GDM1 (cell line): ENCODE measurements at places on chromosomes 2 and 18.
A peak's percentile ranks its signal among the peaks of the same experiment; 100 is the strongest.

GRCh38 chr2:18588049-18588448, 1.3 kb downstream of the NT5C1B start:
- DNase-seq = no peak

DNA sequence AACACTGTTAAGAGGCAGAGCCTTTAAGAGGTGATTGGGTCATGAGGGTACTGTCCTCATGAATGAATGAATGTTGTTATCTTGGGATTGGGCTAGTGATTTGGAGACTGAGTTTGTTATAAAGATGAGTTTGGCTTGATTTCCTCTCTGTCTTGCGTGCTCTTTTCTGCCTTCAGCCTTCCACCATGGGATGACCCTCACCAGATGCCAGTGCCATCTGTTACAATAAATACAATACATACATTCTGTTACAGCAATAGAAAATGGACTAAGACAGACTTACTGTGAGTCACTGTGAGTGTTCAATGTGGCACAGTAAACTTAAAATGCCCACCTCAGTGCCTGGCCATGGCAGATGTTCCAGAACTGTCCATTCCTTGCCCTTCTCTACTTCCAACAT, 95.0 kb upstream of the ZFP36L2 start:
- no peak for DNase-seq

GRCh38 chr2:464562-465309, 176.8 kb upstream of the ALKAL2 start:
- DNase-seq = no peak

GRCh38 chr2:116490511-116491145, 1323.9 kb upstream of the DDX18 start:
- DNase-seq = no peak

GRCh38 chr2:1736997-1737480, 7.3 kb downstream of the PXDN start:
- no peak for DNase-seq

DNA sequence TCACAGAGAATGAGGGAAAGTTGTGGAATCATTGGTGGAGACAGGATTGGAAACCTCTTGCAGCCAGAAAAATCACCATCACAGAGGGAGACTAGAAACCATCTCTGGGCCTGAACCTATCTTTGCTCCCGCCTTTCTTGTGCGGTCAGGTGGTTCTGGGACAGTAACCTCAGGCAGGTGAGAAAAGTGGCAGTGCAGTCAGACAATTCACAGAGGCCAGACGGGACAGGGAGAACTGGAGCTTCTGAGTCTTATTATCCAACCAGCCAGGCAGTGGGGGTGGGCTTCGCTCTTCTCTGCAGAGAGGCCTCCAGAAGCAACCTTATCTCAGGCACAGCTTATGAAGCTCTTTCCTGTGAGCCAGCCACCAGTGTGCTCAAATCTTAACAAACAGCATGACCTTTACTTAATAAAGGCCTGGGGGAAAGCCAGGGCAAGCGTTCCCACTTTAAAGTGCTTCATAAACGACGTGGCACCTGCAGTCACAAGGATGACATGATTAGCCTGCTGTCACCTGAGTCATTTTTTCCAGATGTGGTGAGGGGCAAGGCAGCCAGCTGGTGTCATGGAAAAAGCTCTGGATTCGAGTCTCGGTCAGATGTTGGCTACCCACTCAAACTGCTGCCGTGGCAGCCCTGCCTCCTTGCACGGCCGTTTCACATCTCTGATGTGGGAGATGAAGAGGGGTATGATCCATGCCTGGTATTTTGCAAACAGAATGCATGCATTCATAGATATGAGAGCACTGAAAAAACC, 109.7 kb downstream of the B3GNT2 start:
- DNase-seq = peak; percentile 62

DNA sequence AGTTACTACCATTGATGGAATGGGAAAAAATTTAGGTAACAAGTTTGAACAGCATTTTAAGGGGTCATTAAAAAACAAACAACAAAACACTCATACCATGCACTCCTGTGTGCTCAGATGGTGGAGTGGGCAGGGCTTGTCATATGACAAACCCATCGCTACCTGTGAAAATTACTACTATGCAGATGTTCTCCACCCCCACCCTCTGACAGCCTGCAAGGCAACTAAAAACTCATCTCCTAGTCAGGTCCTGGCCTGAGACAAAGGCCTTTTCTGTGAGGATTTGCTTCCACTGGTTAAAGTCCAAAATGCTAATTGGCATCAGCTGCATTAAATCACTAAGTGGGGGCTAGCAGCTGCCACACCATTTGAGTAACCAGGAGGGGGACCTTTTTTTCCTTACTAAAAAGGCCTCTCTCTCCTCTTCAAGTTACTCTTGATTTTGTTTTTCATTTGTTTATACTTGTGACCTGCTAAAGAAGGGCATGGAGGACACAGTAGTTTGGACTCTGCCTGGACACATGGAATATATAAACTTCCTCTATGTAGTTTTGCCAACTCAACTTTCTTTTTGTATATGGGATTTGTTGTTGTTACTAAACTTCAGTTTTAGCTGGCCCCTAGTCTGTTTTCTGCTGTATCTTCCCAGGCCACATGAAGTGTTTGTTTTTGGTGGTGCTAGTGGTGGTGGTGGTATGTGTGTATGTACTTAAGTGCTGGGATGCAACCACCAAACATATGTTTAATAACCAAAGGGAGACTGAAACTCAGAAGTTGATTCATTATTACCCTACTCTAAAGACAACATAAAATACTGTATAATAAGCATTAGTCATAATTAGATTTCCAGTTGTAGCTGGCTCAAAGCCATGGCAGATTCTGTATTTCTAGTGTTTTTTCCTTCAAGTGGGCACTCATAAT, 121.3 kb downstream of the MAP4K4 start:
- no peak for DNase-seq

GRCh38 chr2:88735853-88736252, 44.4 kb downstream of the RPIA start:
- no peak for DNase-seq

DNA sequence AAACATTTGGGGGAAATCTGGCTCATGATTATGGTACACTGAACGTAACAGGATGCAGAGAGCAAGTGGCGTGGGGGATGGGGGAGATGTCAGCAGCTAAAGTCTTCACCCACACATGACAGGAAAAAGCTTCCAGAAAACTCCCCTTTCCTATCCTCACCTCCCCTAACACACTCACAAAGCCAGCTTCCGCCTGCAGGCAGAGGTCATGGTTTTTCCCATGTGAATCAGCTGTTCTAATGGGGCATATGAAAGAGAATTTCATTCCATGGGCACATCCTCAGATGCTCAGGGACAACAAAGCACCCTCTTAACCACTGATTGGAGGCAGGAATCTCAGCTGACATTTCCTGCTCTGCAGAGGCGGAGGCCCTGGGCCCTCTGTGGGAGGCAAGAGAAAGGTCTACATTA, 129.1 kb downstream of the TSN start:
- no peak for DNase-seq

DNA sequence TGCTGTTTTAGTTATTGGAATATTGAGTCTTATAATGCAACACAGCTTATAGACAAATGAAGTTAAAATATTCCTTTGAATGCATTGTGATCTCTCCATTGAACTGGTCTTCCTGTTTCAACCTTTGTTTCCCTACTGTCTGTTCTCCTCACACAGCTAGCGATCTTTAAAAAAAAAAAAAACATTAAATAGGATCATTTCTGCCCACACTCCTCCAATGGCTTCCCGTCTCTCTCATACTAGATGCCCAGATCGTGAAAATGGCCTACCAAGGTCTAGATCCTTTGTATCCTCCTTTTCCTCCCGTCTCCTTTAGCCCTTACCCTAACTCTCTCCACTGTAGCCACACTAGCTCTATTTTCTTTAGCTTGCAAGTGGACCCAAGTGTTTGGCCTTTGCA, 2.4 kb downstream of the FAM171B start:
- DNase-seq = no peak

DNA sequence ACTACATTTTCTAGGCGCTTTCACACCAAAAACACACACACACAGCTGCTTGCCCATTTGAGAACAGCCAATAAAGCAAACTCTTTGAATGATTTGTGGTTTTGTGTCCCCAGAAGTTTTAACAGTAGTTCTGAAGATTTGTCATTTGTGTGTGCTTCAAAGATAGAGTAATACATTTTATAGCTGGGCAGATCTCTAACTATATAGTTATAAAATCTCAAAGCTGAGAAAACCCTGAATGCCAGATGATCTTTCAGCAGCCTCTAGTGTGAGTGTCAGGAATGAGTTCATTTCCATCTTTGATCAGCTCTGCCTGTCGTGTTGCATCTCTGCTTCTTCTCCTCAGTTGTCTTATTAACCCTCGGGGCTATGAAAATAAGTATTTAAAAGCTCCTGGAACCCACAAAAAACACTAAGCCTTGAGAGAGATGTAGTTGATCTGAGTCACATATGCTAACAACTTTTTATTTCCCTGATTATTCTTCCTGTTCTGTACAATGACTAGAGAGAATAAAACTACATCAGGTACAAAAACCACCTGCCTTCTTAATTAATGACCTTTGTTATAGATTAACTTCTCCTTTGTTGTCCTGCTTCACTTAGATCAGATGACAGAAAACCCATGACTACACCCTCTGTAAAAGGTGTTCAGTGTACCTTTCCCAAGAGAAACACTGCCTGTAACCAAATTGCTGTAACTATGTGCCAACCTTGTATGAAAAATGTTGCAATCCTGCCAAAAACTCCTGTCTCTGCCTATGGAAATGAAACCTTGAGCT, 30.0 kb upstream of the SLC3A1 start:
- DNase-seq = no peak

GRCh38 chr2:69026026-69026425, 13.0 kb downstream of the ANTXR1 start:
- peak; percentile 45 for DNase-seq

- DNase-seq = peak; percentile 70
Observed at GRCh38 chr2:64606479-64607363, 47.0 kb downstream of the SERTAD2 start.

DNA sequence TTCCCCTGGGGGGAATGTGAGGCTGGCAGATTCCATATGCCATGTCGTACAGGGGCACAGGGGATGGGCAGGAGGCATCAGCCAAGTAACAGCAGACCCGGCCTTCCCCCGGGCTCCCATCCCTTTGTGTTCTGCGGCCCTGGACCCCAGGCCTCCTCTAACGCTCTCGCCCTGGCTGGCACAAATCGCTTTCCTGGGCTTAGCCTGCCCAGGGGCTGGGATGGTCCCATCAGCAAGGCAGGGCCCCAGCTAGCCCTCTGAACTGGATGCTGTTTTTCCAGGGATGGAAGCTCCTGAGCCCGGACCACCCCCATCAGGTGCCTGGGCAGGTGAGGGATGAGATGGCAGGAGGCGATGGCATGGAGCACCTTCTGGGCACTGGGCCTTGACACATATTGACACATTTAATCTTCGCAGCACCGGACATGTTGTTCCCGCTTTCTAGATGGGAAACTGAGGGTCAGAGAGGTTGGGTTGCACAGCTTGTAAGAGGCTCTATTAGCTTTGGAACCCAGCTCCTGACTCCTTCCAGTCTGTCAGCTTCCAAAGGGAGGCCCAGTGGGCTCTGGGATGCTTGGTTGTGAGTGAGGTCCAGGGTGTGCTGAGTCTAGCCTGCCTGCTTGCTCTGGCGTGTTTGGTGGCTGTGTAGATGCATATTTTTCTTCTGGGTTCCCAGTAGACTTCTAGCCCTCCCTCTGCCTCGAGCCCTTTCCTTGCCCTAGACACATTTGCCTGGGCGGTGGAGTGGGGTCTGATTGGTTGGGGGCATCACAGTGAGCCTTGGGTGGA, 40.3 kb downstream of the GLI2 start:
- no peak for DNase-seq
